ENCODE measurements at places on chromosomes 16 and 17. TPM values are rescaled to one million over a fixed set of nuclear protein-coding genes. Genes with fewer than 3 reads are reported as not detected.

Gene ST6GALNAC2
- polyA plus RNA-seq, result 8.1 TPM

Gene CEP95
- 194 TPM for polyA plus RNA-seq

Gene KRT24
- not detected for polyA plus RNA-seq

Gene KRT33B
- polyA plus RNA-seq, result not detected

DNA sequence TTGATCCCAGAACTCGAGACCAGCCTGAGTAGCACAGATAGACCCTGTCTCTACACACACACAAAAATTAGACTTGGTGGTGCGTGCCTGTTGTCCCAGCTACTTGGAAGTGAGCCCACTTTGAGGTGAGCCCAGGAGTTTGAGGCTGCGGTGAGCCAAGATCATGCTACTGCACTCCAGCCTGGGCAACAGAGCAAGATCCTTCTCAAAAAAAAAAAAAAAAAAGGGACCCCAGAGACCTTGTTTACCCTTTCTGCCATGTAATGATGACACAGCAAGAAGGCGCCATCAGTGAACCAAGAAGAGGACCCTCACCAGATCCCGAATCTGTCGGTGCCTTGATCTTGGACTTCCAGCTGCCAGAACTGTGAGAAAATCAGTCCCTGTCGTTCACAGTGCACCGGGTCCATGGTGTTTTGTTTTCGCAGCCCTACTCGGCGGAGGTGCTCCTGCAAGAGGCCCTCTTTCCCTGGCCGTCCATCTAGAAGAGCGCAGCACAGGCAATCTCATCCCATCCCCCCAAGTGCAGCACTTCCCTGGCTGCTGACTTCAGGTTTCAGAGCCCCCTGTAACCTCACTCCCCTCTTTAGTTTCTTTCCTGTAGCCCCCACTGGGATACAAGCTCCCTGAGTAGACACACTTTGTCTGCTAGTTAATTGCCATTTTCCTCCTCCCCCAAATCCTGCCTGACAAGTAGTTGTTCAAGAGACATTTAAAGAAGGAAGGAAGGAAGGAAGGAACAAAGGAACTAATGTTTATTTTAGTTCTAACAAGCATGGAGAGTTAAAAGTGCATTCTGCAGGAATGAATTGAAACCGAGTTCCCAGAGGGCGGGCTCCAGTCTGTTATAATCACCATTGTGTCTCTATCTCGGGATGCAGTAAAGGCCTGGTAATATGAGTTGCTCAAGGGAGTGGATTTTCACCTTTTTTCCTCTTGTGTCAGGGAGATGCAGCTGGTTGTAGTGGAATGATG lies 115.3 kb downstream of the SNX29 start:
- no peak for DNase-seq

GRCh38 chr17:40061609-40062038 lies 1.1 kb upstream of the THRA start:
- no peak for DNase-seq

- no peak for DNase-seq
Observed at GRCh38 chr16:70710422-70711210, 24.8 kb upstream of the MTSS2 start.

Gene CAPN15
- 23.8 TPM for polyA plus RNA-seq

- no peak for DNase-seq
Observed at GRCh38 chr16:80518436-80518835, 22.4 kb upstream of the DYNLRB2 start.

Gene KRT40
- polyA plus RNA-seq, result not detected

Gene GPRC5B
- 106 TPM for polyA plus RNA-seq

DNA sequence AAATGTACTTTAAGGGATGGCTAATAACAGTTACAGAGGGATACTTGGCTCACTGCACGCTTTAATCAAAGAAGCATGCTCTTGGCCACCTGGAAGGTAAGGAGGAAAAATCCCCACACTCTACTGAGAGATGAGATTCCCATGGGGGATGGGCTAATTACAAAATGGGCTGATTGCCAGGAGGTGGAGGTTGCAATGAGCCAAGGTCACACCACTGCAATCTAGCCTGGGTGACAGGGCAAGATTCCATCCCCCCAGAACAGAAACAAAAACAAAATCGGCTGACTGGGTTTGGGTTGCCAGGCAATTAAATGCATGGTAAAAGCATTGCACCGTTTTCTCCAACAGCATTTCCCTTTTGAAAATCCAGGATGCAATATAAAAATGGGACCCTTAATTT lies 18.0 kb downstream of the N4BP1 start:
- no peak for DNase-seq

- no peak for DNase-seq
Observed at GRCh38 chr17:17433000-17433703, 43.6 kb upstream of the MED9 start.

- DNase-seq, result no peak
Observed at GRCh38 chr16:72312828-72313227, 140.9 kb upstream of the PMFBP1 start.

DNA sequence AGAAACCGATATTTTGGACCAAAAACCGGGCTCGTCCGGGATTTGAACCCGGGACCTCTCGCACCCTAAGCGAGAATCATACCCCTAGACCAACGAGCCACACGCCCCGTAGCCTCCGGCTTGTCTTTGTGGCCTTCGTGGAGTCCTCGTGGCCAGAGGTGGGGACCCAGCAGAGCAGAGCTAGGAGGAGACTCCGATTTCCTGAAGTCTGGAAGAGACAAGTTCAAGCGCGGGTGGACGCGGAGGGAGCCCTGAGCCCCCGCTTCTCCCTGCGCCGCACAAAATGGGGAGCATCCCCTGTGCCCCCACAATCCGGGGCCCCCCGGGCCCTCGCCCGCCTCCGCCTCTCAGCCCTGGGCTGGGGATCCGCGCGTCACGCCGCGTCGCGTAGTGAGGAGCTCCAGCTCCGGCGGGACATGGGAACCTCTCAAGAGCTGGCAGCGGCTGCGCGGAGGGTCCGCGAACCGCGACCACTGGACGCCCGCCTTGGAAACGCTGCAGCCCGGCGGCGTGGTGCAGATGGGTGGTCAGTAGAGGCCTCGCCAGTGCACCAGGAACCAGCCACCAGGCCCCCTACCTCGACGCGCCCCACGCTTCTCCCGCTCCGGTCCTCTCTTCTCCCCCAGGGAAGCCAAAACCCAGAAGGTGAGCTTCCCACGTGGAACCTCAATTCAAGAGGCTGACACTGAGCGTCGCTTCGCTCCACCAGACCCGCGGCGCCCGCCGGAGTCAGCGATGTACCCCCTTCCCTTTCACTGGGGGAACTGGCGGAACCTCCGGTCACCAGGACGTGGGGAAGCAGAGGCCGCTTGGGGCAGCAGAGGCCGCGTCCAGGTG lies 5.2 kb upstream of the OR1F1 start:
- no peak for DNase-seq

Gene PLD6
- 4.5 TPM for polyA plus RNA-seq

GRCh38 chr16:22933173-22933572 lies 119.2 kb downstream of the HS3ST2 start:
- peak; percentile 33 for DNase-seq

DNA sequence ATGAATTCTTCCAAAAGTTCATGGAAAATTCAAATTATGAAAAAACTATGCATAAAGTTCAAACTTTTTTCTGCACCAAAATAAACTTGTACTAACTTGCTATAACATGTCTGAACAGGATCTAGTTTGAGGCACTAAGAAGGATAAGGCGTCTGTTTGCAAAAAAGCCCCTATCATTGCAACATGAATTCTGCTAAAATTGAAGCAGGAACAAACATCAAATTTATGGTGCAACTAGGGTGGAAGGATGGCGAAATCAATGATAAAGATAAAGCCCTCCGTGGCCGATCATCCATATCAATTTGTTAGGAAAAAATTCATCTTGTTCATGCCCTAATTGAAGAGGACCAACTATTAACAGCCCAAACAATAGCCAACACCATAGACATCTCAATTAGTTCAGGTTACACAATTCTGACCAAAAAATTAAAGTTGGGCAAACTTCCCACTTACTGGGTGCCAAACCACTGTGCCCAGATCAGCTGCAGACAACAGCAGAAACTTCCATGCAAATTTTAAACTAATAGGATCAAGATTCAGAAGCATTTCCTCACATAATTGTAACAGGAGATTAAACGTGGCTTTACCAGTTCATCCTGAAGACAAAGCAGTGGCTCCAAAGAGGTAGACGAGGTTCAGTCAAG lies 12.9 kb downstream of the IL21R start:
- DNase-seq, result no peak

DNA sequence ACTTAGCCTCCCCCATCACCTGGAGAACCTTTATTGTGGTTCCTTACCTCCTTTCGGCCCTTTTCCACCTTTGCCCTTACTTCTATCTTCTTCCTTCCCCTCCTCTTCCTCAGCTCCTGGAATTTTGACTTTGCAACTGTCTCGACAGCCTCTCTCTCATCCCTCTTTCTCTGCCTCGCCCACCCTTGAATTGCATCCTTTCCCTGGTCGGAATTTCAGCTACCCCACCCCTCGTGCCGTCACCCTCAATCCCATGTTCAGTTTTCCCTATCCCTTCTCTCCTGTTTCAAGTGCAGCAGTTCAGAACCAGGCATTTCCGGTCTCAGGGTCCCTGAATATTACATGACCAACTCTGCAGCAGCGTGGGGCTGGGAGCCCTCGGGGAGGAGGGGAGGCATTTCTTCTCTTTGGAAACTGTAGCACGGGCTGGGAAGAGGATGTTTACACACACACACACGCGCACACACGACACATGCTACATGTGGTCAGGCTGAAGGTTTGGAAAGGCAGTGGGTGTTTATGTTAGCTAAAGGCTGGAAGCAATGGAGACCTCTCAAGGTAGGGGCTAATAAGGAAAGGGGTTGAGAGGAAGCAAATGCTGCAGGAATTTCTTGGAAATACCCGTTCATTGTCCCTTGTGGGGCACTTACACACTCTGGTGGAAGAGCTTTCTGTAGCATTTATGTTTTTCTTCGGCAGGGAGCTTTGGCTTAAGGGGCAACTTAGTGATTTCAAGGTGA lies 971 bp downstream of the MINK1 start:
- peak; percentile 69 for DNase-seq

DNA sequence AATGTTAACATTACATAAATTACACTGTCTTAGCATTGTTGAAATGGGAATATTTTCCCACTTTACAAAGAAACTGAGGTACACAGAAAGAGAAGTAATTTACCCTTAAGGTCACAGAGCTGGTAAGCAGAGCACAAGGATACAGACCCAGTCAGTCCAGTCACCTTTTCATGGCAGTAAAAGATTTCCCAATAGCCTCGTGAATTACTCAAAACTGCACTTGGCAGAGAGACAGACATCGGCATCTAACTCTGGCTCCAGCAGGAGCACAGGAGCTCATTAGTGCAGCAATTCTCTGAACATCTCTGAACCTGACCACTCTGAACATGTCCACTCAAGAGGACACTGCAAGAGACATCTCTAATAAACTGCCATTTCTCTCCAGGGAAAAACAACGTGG lies 3.1 kb downstream of the TEX2 start:
- no peak for DNase-seq

DNA sequence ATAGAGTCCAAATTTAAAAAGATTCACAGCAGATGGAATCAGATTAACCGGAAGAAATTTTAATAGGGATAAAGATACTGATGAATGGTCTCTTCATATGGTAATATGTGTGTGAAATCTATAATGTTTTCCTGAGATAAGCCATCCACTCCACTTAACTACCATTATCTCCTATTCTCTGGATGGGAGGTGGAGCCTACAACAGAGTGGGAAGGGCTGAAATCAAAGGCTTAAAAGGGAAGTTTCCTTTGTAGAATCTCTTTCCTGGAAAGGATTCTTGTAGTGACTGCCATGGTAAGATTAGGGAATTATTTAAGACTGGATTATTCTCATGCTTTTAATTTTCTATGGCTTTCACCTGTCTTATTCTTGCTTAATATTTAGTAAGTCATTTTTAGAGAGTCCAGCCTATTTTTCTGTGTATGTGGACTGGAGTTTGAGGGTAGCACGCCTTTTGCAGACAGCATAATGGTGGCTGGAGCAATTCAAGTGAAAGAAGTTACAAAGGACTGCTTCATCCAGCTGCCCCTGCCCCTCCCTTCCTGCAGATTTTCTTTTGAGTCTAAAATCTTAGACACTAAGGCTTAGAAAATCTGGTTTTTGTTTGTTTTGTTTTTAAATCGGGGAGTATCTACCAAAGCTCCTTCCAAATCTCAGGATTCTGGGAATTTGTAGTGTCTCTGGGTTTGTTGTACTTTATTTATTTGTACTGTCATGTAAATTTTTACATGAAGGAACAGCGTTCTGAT lies 26.5 kb downstream of the KAT7 start:
- DNase-seq, result no peak

GRCh38 chr17:82978765-82979349 lies 100.6 kb upstream of the METRNL start:
- no peak for DNase-seq

DNA sequence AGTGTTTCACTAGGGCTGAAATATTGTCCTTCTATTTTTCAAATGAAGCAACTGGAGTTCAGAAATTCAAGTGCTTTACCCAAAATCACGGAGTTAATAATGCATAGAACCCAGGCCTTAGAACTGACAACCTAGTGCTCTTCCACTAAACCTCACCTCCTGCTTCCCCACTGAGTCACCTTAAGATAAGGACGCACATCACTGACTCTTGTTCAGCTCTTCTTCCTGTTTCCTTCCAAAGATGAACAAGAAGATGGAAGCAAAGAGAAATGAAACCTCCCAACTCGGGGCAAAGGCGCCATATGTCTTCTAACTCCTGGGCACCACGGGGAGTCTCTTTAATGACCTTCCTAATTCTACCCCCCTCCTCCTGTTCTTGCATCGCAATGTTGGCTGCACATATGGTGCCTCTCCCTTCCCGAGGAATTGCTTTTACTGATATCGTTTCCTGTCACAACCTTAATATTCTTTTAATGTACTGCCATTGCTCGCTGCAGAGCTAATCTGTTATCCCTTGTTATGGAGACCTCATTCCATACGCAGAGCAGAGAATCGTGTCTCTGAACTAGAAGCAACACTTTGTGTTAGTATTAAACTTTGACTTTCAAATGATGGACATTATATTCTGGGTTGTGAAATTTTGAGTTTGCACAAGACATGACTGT lies 591.4 kb downstream of the TMEM114 start:
- DNase-seq, result no peak

GRCh38 chr17:51741458-51741857 lies 417.1 kb downstream of the CA10 start:
- no peak for DNase-seq

- DNase-seq, result no peak
Observed at GRCh38 chr16:68367030-68367429, 56.2 kb downstream of the PRMT7 start.

Gene ARL6IP1
- 315 TPM for polyA plus RNA-seq

GRCh38 chr17:30341703-30342249 lies 7.9 kb upstream of the TMIGD1 start:
- DNase-seq, result no peak

Gene OSBPL7
- 16.7 TPM for polyA plus RNA-seq

- no peak for DNase-seq
Observed at GRCh38 chr17:69344939-69345338, 18.0 kb upstream of the ABCA5 start.
